ENCODE measurements at places on chromosomes 2 and 18.

GRCh38 chr2:42110641-42111322 lies 58.4 kb upstream of the EML4 start:
- DNase-seq, result peak; percentile 68

- DNase-seq, result no peak
These were observed at the start of gene DPP4 for GRCh38 chr2:162073888-162074631. Gene DPP4 (minus strand): TSS chr2:162074215. CDS start chr2:162073981, 234 bp downstream.

DNA sequence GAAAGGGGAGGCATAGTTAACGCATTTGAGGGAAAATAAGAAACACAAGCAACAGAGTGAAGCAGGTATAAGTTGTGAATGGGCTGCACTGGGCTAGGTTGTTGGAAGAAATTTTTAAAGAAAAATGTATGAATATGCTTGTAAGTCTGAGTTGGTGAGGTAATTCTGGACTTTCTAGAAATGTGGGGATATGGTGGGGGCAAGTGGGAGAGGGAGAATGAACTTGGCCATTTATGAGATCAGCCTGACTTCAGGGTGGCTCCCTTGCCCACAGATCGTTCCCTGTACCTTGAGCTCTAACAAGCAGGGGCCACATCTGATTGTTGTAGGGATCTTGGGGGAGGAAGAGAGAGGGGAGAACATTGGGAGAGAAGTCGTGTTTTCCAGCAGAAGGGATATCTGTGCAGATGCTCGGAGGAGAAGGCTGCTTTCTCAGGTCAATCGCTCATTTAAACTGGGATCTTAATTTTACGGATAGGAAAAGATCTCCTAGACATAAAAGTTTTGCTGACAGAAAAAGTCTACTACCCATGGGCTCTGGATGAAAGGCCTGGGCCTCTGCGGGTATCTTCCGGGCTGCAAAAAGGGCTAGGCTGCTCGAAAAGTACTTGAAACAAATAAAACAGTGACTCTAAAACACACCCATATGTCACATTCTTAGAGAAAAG lies 42.5 kb upstream of the FZD5 start:
- DNase-seq, result no peak

DNA sequence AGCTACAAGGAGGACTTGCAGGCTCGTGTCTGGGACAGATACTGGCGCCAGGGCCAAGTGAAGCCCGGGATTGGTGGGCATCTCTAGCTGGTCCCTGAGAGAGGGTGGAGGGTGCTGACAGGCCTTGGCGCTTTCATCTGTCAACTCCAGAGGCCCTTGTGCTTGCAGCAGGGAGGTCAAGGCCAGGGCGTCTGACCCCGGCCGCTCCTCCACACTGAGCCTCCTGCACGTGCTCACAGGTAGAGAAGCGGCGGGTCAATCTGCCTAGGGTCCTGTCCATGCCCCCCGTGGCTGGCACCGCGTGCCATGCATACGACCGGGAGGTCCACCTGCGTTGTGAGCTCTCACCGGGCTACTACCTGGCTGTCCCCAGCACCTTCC lies 9.5 kb downstream of the CAPN10 start:
- DNase-seq, result no peak

DNA sequence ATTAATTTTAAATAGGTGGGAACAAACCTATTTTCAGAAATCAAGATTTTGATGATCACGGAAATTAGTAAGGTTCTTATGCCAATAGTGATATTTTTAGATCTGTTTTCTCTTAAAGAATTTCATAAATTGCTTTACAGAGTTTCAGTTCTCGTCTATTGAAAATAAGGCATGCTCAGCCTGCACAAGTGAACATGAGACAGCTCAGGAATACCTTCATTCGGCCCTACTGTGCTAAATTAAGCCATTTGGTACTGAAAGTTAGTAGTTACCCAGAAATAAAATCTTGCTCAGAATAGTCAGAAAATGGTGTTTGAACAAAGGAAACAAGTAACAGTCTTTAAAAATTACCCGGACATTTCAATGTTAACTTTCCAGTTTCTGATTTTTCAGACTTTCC lies 60.4 kb downstream of the DLGAP1 start:
- no peak for DNase-seq

DNA sequence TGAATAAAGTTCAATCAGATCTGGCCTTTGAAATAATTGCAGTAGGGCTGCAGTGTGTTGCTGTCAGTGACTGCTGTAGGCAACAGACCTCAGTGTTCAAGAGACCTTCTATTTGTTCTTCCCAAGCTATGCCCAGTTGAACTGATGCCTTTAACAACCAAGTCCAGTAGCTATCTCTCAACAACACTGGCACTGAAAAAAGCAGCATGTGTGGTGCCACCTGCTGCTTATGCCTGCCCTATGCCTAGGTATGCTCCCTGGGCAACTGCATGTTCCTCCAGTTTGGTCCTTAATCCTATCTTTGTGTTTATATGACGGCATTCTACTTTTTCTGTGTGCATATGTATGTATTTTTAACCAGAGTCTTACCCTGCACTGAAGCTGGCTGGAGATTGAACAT lies 523.9 kb upstream of the MEX3C start:
- DNase-seq, result no peak

- no peak for DNase-seq
These were observed 135.5 kb downstream of the IRS1 start for GRCh38 chr2:226664140-226664539.

- DNase-seq, result no peak
These were observed 2.2 kb upstream of the CTDSP1 start for GRCh38 chr2:218397463-218397819.

- no peak for DNase-seq
These were observed 70.1 kb upstream of the BZW1 start for GRCh38 chr2:200741468-200742202.

DNA sequence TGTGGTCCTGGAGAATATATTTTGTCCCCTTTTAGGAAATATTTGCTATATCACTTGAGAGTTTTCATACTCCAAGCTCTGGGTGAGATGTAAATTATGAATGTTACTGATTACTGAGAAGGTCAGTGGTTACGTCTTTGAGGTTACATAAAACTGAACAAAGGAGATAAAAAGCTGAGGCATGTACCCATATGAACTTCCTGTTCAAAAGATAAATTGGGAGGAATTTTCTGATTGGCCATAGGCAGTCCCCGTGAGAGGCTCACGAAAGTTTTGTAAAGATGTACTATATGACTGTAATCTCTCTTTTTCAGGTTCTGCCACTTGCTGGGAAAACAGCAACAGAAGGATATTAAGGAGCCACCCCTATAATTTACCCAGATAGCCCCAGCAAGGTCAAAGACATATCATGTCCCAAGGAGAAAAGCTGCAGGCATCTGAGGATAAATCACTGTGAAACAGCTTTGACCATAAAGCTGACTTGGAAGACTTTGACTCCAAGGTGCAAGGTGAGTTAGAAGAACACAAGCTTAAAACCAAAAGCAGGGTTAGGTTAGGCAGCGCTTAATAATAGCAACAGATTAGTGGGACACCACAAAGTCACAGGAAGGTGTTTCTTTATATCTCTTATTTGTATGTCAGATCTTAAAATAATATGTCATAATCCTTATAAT lies 90.4 kb downstream of the OSBPL6 start:
- peak; percentile 85 for DNase-seq

DNA sequence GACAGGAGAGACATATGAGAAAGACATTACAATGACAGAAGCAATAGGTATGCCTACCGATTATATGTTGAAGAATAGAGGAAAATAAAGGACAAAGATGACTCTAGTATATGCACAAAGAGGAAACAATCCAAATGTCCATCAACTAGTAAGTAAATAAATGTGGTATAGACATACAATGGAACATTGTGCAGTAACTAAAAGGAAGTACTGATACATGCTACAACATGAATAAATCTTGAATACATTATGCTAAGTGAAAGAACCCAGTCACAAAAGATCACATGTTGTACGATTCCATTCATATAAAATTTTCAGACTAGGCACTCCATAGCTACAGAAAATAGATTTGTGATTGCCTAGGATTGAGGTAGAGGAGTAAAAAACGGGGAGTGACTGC lies 28.5 kb upstream of the PGAP1 start:
- DNase-seq, result no peak

- DNase-seq, result peak; percentile 67
These were observed 11.4 kb upstream of the MAP3K20 start for GRCh38 chr2:173064151-173064805.

DNA sequence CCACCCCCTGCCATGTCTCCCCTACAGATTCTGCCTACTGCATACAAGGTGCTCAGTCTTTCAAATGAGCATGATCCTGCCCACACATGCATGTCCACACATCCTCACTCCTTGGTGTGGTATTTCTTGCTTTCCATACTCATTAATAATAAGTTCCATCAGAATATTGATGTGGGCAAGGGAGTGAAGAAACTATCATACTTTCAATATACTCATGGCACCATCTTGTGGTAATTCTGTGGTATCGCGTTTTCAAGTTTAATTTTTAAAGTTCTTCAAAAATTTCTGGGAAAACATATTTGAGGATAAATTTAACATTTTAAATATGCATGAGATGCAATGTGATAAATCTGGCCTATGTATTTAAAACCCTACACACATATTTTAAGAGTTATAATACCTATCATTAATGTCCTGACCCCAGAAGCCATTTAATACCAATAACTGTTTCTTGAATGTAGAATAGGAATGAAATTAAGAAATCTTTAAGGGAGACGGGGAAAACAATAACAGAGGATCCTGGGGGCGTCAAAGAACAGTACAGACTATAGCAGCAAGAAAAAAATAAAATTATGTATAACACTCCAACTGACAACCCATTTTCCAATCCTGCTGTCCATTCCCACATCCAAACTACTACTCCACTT lies 110.1 kb downstream of the ZNF385B start:
- peak; percentile 30 for DNase-seq

- DNase-seq, result no peak
These were observed 21.6 kb downstream of the SESTD1 start for GRCh38 chr2:179243046-179243445.

- DNase-seq, result no peak
These were observed 805 bp downstream of the LIMS2 start for GRCh38 chr2:127674241-127675209.

- no peak for DNase-seq
These were observed 24.4 kb downstream of the ZNF521 start for GRCh38 chr18:25327584-25327983.

DNA sequence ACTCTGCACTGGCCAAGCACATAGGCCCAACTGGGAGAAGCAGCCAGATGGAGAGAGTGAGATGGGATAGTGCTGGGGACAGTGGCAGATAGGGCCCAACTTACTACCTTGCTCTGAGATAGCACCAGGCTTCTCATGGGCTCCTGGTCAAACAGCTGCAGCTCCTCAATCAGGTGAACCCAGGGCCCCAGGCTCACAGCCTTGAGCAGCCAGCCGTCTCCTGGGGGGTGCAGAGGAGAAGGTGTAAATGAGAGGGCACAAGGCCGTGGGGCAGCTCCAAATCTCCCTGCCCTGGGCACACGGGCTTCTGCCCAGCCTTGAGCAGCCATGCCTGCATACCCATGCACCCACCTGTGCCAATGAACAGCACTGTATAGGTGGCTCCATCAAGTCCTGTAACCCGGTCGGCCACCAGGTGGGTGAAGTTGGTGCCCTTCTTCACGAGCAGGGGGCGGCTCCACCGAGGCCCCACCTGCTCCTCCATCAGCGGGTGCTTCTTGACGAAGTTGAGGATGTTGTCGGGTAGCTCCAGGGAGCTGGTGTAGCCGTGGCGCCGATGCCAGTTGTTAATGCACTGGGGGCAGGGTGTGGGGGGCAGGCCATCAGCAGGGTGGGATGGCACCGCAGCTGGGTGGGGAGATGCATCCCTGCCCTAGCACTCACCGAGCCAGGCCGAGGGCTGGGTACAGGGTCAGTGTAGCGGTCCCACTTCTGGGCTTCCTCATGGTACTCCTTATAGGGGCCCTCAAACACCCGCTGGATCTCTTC lies 5.9 kb upstream of the ANKRD39 start:
- no peak for DNase-seq

DNA sequence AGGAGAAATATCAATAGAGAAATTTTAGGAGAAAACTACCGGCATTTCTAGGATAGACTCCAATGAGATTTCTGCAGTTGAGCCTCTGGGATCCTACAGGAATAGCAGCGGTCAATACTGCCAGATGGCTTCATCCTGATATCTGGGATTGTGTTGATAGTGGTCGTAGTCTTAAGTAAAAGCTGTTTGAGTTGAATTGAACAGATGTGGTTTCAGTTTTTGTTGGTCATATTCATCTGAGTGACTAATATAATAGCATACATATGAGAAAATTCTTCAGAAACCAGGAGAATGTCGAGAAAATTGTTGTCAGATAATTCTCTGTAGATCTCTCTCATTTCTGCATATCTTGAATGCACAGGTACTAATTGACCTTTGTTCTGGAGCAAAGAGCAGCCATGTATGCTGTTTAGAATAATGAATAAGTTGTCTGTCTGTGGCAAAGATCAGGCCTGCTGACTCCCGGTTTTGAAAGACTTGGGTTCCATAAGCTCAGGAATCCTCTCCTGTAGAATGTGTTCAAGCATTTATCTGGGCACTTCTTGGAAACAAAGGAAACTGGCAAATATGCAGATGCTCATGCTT lies 288.1 kb downstream of the TMX3 start:
- DNase-seq, result peak; percentile 44

DNA sequence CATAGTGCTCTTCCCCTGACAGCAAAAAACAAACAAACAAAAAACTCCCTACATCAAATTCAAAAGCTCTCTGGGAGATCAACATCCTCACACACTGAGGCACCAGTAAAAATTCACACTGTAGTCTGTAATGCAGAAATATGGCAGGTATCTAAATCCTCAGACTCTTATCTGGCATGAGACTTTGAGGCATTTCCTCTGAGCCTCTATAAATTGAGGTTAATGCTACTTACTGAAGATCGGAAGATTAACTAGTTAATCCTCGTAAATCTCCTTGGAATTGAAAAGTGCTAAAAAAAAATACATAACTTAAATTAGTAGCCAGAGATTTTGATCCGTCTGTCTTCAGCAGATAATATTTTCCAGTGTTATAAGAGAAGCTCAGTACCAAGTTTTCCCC lies 65.0 kb downstream of the AP1S3 start:
- peak; percentile 89 for DNase-seq

DNA sequence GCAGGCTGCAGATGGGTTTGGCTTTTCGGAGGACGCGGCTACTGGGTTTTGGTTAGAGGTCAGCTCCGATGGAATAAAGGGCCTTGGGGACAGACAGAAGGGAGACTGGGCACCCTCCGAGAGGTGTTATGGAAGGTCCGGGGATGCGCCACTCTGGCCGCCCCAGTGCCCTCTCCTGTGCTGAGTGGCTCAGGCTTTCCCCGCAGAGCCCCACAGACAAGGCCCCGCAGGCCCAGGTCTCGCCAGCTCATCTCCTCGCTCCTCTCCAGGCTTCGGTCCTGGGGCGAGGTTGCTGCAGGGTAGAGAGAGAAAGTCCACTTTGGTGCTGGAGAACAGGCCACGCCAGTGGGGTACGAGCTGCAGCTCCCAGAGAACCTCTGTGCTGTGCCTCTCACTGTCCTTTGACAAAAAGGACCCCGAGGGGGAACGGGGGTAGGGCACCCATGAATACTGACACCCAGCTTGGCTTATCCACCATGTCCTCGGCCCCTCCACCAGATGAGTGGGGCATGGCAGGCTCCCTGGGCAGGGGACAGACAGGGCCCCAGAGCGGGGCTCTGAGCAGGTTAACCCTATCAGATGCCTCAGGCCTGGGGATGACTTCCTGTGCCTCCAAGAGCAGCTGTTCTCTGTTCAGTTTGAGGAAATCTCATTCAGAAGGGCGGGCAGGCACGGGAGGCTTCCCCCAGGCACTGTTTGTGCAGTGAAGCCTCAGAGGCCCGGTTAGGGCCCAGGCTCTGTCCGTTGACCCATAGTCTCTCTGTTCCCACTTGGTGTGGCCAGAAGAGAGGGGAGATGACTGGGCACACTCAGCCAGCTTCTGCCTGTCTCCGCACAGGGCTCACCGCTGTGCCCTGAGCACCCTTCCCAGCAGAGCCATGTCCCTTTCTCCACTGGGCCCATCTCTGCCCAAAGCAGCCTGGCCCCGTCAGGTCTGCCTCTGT lies 15.7 kb upstream of the CNNM3 start:
- no peak for DNase-seq

- peak; percentile 57 for DNase-seq
These were observed 593.1 kb upstream of the NRXN1 start for GRCh38 chr2:51624995-51625394.
